ENCODE measurements at places on chromosomes 6 and 20.

- no peak for DNase-seq
These were observed 435 bp downstream of the KIFC1 start for GRCh38 chr6:33391922-33392594.

DNA sequence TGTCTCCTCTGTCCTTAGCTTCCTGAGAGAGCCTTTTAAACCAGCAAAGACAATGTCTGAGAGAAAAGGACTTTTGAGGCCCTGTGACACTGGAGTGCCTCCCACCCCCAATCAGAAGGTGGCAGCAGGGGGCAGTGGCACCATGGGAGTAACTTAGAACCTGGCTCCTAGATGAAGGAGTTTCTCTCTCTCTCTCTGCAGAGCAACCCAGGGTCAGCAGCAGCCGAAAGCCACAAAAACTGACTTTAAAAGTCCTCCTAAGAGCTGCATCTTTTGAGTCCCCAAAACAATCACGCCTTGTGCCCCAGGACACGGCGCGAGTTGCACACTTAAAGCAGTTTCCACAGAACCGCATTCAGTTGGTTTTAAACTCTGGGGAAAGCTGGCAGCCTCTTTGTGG lies 5.3 kb upstream of the TCP11 start:
- peak; percentile 35 for DNase-seq

DNA sequence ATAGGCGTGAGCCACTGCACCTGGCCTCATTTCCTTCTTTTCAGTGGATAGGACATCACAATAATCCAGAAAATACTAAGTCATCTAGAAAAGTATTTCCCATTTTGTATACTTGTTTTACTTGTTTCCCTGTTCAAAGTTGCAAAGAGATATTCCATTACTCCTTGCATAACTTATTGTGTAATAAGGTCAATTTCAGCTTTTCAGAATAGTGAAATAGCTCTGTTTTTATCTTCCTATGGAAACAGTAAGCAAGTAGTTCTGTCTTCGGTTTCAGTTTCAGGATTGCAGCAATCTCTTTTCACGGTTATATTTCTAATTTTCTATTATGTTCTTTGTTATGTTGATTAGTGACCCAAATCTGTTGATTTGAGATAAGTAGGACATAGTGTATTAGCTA lies 6.0 kb downstream of the STX11 start:
- no peak for DNase-seq

DNA sequence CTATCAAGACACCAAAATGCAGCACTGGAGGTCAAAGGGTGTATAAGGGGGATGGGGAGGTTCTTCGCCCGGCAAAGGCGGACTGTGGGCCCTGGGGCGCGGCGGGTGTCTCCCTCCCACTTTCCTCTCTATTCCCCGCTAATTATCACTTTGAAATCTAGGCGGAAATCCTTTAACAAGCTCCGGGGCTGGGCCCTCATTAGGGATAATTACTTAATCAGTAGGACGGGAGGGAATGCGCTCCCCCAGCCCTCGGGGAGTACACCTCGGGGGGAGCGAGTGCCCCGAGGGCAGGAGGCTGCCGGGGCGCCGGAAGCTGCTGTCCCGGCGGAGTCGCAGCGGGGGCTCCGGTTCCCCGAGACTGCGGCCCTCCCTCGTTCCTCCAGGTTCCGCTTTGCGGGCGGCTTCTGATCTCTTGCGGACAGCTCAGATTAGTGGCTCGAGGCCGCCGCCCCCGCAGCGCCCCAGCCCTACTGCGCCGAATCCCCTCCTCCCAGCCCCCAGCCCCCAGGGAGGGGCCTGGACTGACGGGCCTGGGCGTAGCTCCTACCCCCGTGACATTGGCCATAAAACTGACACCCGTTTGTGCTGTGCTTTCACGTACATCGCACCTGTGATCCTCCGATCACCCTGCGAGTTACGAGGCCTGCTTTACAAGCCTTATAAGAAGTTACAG lies 14.7 kb downstream of the MUCL3 start:
- DNase-seq, result no peak

GRCh38 chr6:11197175-11197536 lies 35.3 kb downstream of the NEDD9 start:
- DNase-seq, result no peak

GRCh38 chr6:7188492-7188891 lies 80.7 kb downstream of the RREB1 start:
- no peak for DNase-seq

DNA sequence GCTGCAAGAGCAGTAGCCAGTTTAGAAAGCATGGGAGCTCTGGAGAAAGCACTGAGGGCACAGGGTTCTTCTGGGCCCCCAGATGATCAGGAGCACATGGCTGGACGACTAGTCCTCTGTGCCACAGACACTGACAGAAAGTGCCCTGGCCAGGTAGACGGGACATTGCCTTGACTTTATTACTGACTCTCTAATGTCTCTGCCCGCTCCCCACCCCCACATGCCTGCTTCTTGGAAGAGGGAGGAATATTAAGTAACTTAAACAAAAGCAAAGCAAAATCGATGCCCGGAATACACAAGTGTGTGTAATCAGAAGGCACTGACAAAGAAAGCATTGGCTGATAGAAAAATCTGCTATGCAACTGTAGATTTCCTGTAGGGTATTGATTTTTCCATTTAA lies 99.3 kb downstream of the SOBP start:
- DNase-seq, result no peak

- no peak for DNase-seq
These were observed 246.7 kb downstream of the SOD2 start for GRCh38 chr6:159446340-159446739.

DNA sequence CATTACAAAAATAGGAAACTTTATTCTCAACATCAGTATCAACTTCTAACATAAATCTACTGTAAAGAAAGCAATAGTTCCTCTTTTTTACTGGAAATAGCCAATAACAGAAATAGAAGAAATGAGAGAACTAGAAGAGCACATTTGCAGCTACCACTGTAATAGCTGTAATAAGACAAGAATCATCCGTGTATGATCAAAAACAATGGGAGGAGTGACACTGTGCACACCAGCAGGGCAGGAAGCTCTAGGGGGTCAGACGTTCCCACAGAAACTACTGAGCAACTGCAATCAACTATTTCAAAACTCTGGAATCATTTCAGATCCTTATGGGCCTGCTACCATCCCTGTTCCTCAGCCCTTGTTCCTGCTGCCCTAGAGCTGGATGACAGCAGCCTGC lies 43.7 kb downstream of the NINL start:
- DNase-seq, result no peak

DNA sequence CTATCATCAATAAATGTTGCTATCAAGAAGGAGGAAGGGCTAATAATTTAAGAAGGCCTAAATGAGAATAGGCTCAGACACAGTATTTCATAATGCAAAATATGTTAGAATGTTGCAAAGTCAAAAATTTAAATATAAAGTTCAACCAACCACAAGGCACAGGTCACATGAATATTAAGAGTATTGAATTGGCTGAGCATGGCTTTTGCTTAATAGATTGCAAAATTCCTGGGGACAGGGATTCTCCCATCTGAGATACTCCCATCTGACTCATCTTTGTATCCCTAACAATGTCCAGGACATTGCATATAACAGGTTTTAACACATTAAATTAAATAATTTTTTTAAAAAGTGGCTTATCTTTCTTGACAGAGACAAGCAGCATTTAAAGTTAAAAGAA lies 32.9 kb upstream of the UTRN start:
- DNase-seq, result no peak

GRCh38 chr6:4620284-4621151 lies 155.7 kb upstream of the CDYL start:
- DNase-seq, result no peak

DNA sequence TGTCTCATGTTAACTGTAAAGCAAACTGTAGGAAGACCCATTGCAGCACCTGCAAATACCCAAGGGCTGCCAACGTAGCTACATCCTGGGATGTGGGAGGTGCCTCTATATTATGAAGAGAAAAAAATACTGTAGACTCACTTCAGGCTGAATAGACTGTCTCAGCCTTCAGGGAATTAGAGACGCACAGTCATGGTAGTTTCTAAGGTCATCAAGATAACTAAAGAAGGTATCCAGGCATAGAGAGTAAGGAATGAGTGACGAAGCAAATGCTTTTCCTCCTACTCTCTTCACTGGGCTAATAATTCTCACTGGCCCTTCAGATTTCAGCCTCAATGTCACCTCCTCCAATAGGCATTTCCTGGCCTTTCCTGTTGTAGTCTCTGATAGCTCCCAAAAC lies 121.6 kb upstream of the ECI2 start:
- no peak for DNase-seq

DNA sequence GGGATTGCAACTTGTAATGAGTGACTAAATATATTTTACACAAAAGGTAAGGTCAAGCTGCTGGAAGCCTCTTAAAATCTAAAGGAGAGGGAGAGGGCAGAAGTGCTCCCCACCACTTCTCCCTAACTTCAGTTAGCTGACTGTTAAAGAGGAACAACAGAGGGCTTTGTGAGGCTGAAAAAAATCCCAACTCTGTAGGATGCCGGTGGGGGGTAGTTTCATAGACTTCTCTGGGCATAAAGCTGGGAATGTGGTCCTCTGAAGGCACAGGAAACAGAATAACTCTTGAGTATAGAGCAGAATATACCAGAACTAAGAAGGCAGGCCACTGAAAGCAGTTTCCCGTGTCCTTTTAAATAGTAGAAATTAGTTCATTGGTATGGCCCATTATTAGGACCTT lies 71.6 kb downstream of the KIF6 start:
- no peak for DNase-seq

DNA sequence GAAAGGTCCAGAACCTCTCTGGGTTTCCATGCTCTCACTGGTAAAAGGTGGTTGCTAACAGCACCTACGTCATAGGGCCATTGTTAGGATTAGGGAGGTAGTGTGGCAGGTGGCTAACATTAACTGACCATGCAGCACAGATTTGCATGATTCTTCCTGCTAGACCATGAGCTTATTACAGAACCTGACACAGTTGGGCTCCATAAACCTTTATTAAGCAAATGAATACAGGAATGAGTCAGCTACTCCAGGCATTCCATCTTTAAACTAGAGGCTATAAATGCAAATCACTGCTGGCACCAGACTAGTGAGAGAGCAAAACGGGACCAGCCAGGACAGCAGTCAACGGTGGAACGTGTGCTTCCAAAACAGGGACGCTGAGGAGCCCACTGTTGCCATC lies 440.1 kb downstream of the PTPRT start:
- DNase-seq, result no peak

DNA sequence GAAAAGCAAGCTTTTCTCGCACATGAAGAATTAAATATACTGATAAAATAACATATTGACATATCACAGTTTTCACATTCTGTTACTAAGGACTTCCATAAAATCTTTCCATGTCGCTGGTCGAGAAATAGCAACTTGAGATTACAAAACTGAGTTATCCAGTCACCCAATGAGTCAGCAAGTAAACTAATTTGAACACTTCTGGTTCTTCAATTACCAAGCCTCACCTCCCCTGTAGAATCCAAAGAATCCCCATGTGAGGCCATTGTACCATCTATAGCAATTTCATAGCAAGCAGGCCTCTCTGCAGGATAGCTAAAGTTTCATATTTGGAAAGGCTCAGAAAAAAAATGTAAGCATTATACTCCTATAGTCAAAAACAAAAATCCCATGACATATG lies 87.3 kb downstream of the PKHD1 start:
- no peak for DNase-seq

DNA sequence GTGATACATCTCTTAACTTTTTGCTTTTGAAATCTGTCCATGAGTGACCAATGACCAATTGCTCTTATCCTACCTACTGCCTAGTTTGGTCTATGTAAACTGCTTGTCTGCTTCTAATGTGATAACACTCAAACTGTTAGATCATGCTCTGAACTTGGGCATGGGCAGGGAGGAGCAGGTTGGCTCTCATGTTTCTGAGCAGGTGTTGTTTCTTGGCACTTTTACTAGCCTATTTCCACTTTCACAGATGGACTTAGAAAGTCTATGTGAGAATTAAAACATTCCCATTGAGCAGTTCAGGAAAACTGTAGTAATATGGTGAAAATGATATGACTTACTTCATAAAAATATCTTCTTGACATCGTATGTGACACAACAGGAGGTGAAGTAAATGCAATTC lies 538.4 kb downstream of the HACE1 start:
- DNase-seq, result no peak

DNA sequence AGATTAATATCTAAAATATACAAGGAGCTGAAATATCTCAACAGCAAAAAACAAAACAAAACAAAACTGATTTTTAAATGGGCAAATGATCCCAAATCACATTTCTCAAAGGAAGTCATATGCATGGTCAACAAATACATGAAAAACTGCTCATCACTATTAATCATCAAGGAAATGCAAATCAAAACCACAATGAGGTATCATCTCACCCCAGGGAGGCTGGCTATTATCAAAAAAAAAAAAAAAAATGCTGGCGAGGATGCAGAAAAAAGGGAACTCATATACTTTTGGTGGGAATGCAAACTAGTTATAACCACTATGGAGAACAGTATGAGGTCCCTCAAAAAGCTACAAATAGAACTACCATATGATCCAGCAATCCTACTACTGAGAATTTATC lies 34.6 kb downstream of the REPS1 start:
- peak; percentile 66 for DNase-seq

- DNase-seq, result no peak
These were observed 55.4 kb upstream of the MOXD1 start for GRCh38 chr6:132456700-132457143.

DNA sequence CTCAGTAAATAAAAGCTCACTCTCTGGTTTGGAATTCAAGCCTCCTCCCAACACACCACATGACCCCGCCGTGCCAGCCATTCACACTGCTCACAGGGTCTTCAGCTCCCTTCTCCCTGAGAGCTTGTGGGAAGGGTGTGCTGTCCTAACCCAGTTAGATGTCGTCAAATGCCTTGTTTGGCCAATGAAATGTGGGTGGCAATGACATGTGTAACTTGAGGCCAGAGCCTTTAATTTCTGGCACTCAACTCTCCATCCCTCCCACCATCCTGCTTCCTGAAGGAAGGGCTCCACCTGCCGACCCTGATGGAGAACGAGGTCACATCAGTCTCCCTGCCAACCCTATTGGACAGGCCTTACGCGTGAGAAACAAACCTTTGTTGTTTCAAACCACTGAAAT lies 224.5 kb upstream of the AGPAT4 start:
- DNase-seq, result peak; percentile 61

DNA sequence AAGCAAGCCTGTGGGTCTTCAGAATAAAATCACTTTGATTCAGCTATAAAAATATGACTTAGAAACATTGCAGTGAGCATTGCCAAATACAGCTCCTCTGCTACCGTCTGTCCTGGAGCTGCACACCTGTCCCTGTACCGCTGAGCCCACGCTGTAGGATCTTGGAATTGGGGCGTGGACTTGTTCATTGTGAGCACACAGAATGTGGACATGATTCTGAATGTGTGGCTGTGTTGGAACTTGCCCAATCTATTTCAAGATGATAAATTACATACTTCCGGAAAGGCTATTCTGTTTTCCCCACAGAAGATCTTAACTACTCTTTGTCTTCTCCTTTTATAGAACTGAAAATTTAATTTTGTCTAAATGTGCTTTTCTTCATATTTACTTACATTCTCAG lies 107.3 kb downstream of the UST start:
- peak; percentile 80 for DNase-seq

GRCh38 chr6:95120984-95121383 lies 456.4 kb upstream of the MANEA start:
- no peak for DNase-seq

GRCh38 chr6:151891524-151891923 lies 84.0 kb downstream of the ESR1 start:
- DNase-seq, result no peak

All from mammary epithelial cell (primary cell).